ENCODE measurements at places on chromosomes 1 and 21. TPM values are rescaled to one million over a fixed set of nuclear protein-coding genes. Genes with fewer than 3 reads are reported as not detected.

GRCh38 chr1:62621907-62622306 is 24.6 kb downstream of the ANGPTL3 start:
- H3K36me3 ChIP-seq: no peaks in the 10 kb centered on the region
- no peak for DNase-seq
- H3K27me3 ChIP-seq: no peaks in the 10 kb centered on the region

DNA sequence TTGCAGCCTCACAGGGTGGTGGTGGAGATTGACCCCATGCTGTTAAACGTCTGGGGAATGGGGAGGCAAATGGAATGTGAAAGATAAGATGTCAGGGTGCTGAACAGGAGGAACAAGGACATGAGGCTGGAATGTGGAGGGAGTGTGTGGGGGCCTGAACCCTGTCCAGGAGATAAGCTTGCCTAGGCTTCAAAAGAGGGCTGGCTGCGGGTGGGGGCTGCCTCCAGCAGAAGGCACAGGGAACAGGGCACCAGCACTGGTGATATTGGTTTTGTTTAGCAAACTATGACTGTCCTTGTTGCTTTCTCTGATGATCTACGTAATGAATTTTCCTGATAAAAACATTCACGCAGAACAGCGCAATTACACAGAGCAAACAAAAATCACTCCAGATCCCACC is 52.4 kb upstream of the LRP8 start:
- H3K27ac ChIP-seq: no peak overlapping the region
- no peaks in the 10 kb centered on the region for H3K36me3 ChIP-seq
- H3K4me3 ChIP-seq: no peak overlapping the region
- no peak for DNase-seq
- H3K4me1 ChIP-seq: no peaks in the 10 kb centered on the region
- H3K27me3 ChIP-seq: peaks cover 22% of the 10 kb centered on the region

DNA sequence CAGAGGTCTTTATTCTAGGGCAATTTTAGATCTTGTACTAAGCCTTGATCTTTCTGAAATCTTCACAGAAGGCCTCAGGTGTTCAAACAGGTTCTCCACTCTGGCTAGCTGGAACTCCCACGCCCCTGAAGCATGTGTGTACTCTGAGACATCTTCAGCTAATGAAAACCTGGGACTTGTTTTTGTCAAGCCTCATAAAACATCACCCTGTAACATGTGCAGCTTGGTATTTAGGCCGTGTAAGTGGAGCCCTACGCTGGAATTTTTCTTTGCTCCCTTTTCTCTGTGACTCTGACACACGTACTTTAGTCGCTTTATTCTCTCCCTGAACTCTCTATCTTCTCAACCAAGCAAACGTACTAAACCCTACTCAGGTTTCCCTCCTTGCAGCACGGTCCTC is 701.9 kb upstream of the ZP4 start:
- H3K4me3 ChIP-seq: no peak overlapping the region
- H3K27ac ChIP-seq: no peak overlapping the region
- H3K4me1 ChIP-seq: no peaks in the 10 kb centered on the region
- no peaks in the 10 kb centered on the region for H3K27me3 ChIP-seq

GRCh38 chr1:53011175-53011574 is 50.8 kb upstream of the PODN start:
- DNase-seq: no peak
- H3K4me3 ChIP-seq: no peak overlapping the region
- peaks cover 4% of the 10 kb centered on the region for H3K4me1 ChIP-seq

GRCh38 chr1:156927215-156928042 is 7.0 kb downstream of the LRRC71 start:
- peak; percentile 54 for DNase-seq
- no peak overlapping the region for H3K27ac ChIP-seq
- peaks cover 24% of the 10 kb centered on the region for H3K4me1 ChIP-seq
- H3K27me3 ChIP-seq: peaks cover 10% of the 10 kb centered on the region
- H3K36me3 ChIP-seq: no peaks in the 10 kb centered on the region

DNA sequence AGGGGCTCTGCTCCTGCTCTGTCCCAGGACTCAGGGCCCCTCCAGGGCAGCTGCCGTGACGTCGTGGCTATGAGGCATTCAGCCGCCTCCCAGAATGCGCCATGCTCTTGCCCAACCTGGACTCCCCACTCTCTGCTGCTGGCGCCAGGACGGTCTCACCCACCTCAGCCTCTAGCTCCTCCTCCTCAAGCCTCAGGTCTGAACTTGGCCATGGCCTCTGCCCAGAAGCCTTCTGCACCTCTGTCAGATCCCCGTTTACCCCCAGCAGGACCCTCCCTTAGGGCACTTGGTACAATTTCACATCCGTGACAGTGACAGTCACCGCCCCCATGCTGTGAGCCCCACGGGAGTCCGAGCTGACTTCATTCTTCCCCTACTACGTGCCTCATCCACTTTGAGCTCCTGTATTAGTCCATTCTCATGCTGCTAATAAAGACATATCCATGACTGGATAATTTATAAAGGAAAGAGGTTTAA is 4.9 kb downstream of the CSTB start:
- DNase-seq: no peak
- no peak overlapping the region for H3K27ac ChIP-seq
- H3K4me1 ChIP-seq: peaks cover 19% of the 10 kb centered on the region
- H3K4me3 ChIP-seq: no peak overlapping the region
- H3K36me3 ChIP-seq: peaks cover 20% of the 10 kb centered on the region

GRCh38 chr21:38289705-38290485 is 33.1 kb downstream of the KCNJ15 start:
- no peaks in the 10 kb centered on the region for H3K27me3 ChIP-seq
- no peak for DNase-seq
- no peak overlapping the region for H3K27ac ChIP-seq

DNA sequence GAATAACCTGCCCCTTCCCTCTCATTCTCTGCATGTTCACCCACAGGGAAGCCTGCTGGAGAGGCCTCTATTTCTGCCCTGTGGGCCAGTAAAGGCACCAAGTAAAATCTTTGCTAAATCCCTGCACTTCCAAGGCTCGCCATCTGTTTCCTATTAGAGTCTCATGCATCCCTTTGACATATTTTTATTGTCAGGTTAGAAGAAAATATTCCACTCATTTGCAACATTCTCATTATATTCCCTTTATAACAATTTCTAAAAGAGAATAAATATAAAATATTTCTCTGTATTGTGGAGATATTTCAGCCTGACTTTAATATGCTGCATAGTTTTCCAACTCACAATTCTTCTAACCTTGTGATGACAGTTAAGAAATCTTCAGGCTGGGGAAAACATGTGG is 340.4 kb upstream of the VAMP3 start:
- H3K27me3 ChIP-seq: no peaks in the 10 kb centered on the region
- no peaks in the 10 kb centered on the region for H3K4me1 ChIP-seq
- no peak overlapping the region for H3K27ac ChIP-seq
- H3K4me3 ChIP-seq: no peak overlapping the region
- no peak for DNase-seq
- no peaks in the 10 kb centered on the region for H3K36me3 ChIP-seq

DNA sequence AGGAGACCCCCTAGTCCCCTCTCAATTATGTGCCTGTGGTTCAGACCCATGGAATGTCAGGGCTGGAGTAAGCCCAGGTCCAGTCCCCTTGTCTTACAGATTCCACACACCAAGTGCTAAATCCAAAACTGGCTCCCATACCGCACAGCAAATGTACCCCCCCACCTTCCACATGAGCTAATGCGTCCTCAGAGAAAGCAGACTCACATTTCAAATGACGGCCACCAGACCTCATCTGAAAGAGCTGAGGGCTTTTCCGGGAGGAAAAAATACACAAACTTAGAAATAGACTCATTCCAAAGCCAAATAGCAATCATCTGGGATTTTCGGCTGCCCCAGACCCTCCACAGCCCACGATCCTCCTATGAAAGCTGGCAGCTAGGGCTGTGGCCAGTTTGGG is 12.8 kb upstream of the CNTN2 start:
- H3K36me3 ChIP-seq: no peaks in the 10 kb centered on the region
- no peak for DNase-seq
- H3K4me1 ChIP-seq: no peaks in the 10 kb centered on the region
- no peak overlapping the region for H3K27ac ChIP-seq

DNA sequence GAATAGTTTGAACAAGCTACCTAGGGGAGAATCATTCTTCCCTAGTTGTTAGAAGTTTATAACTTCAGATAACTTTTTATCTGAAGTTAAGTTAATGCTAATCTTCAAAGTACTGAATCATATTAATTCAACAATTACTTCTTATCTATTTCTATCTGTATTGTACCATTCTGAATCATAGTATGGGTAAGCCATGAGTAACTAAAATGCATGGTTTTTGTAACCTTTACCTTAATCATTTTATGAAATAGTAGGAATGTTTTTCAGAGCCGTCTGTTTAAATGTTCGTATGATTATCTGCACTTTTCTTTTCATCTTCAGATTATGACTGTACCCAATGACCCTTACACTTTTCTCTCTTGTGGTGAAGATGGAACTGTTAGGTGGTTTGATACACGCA is 50.3 kb upstream of the MPC2 start:
- no peaks in the 10 kb centered on the region for H3K4me1 ChIP-seq
- H3K27ac ChIP-seq: no peak overlapping the region
- no peak overlapping the region for H3K4me3 ChIP-seq
- DNase-seq: no peak

GRCh38 chr1:119091618-119092017 is 48.8 kb downstream of the WARS2 start:
- no peak overlapping the region for H3K27ac ChIP-seq
- no peak for DNase-seq
- no peaks in the 10 kb centered on the region for H3K4me1 ChIP-seq
- H3K27me3 ChIP-seq: no peaks in the 10 kb centered on the region

DNA sequence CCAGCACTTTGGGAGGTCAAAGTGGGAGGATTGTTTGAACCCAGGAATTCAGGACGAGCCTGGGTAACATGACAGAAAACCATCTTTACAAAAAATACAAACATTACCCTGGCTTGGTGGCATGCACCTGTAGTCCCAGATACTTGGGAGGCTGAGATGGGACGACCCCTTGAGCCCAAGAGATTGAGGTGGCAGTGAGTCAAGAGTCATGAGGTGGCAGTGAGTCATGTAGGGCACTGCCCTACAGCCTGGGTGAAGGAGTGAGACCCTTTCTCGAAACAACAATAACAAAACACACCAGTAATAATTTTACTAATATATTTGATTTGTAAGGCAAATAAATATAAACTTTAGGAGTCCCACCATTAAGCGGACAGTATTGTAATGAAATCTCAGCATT is 1906.2 kb downstream of the NCAM2 start:
- no peaks in the 10 kb centered on the region for H3K27me3 ChIP-seq
- H3K4me1 ChIP-seq: no peaks in the 10 kb centered on the region
- no peaks in the 10 kb centered on the region for H3K36me3 ChIP-seq
- DNase-seq: no peak
- H3K27ac ChIP-seq: no peak overlapping the region

- no peaks in the 10 kb centered on the region for H3K36me3 ChIP-seq
- no peak for DNase-seq
- no peak overlapping the region for H3K4me3 ChIP-seq
- H3K27ac ChIP-seq: no peak overlapping the region
- no peaks in the 10 kb centered on the region for H3K4me1 ChIP-seq
- no peaks in the 10 kb centered on the region for H3K27me3 ChIP-seq
Measured at GRCh38 chr1:151318975-151319374, 8.2 kb downstream of the PI4KB start.

DNA sequence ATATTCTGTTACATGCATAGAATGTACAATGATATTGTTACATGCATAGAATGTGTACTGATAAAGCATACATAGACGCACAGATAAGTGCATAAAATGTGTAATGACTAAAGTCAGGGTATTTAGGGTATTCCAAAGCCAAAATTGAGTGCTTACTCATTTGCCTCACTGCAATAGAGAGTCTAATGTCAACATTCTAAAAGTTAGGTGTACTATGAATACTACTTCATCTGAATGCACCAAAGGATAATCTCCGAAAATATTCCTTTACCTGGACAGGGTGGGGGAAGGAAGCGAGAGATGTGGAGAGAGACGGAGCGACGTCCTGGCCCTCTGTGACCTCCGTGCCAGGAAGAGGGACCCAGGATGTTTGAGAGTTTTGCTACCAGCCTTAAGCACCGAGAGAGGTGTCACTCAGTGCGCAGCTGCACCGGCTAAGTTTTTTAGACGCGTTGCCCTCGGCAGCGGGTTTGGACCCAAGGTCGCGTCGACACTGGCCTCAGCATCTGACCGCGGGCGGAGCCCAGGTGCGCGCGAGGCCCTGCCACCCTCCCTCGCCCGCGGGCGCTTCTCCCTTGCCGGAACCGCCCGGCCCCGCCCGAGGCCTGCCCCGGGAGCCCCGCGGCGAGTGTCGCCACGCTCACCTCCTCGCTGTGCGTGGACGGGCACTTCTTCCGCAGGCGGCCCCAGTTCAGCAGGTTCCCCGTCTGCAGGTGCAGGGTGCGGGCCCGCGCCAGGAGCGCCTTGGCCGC is 660 bp downstream of the GCLM start:
- peak overlapping the region; percentile 35 for H3K27ac ChIP-seq
- peak; percentile 49 for DNase-seq
- H3K27me3 ChIP-seq: no peaks in the 10 kb centered on the region
- peak overlapping the region; percentile 54 for H3K4me3 ChIP-seq
- no peaks in the 10 kb centered on the region for H3K36me3 ChIP-seq
- peaks cover 7% of the 10 kb centered on the region for H3K4me1 ChIP-seq

DNA sequence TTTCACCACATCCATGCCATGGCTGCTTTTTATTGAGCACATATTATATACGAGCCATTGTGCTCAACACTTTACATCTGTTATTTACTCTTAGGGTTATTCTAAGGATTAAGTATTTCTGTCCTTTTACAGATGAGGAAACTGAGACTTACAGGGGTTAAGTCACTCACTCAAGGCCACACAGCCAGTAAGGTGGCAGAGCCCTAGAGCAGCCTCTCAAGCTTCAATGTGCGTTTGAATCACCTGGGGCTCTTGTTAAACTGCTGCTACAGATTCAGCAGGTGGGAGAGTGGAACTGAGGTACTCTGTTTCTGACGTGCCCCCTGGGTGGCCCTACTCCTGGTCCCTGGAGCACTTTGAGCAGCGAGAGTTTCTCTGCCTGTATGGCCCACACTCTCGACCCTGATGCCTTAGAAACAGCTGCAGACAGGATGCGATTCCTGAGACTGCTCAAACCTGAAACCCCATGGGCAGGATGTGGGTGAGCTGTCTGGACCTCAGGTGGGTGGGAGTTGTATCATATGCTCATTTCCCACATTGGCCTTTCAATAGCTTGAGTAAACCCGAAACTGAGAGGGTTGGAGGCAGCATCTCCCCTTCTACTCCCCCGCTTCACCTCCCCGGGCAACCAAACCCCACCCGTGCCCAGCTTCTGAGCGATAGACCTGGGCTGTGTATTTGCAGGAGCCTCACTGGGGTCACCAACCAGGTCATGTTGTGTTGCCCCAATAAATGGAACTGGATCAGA is 59.3 kb downstream of the MAN1C1 start:
- peak overlapping the region; percentile 29 for H3K4me3 ChIP-seq
- DNase-seq: peak; percentile 78
- H3K4me1 ChIP-seq: peaks cover 68% of the 10 kb centered on the region
- no peaks in the 10 kb centered on the region for H3K27me3 ChIP-seq
- H3K36me3 ChIP-seq: peaks cover 13% of the 10 kb centered on the region

OR2W3 gene
- not detected for total RNA-seq

TMIGD3 gene
- total RNA-seq: not detected

SMIM1 gene
- total RNA-seq: 5.4 TPM

KRTAP21-2 gene
- total RNA-seq: not detected
